ENCODE measurements at places on chromosomes 6 and 20.
A peak's percentile ranks its signal among the peaks of the same experiment; 100 is the strongest.

DNA sequence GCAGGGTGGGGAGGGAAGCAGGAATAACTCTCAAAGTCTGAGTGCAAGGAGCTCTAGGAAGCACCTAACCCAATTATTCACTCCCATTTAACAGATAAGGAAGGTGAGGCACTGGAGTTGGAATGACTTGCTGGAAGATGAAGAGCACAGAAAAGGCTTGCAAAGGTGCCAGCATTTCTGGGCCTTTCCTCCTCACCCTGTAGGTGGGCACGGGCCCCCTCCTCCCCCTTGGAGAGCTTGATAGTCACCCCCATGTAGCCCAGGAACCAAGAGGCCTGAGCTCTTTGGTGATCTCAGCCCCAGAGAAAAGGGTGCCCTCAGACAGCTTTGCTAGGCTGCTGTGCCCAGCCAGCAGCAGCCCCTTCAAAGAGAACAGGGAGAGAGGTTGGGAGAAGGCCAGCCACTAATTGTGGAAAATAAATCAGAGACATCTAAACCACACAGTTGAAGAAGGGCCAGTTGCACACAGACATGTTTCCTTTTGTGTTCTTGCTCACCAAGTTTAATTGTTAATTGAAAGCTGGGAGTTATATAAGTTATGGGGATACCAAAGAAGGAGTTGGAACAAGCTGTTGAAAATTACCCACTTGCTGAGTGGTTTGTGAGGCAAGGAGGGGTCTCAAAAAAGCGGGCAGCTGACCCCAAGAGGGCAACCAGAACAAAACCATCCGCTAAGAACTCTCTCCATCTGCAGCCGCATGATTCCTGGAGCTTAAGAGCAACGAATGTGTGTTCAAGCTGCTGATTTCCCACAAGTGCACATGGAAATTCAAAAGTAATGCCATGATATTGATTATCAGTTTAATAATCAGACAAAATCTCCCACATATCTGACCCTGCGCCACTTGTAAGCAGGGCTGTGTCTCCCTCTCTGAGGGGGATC is 77.0 kb downstream of the MRPL14 start:
- no peak for DNase-seq

- DNase-seq = no peak
Observed at GRCh38 chr6:157548635-157549467, 167.9 kb downstream of the ZDHHC14 start.

- no peak for DNase-seq
Observed at GRCh38 chr6:132446141-132446854, 45.0 kb upstream of the MOXD1 start.

DNA sequence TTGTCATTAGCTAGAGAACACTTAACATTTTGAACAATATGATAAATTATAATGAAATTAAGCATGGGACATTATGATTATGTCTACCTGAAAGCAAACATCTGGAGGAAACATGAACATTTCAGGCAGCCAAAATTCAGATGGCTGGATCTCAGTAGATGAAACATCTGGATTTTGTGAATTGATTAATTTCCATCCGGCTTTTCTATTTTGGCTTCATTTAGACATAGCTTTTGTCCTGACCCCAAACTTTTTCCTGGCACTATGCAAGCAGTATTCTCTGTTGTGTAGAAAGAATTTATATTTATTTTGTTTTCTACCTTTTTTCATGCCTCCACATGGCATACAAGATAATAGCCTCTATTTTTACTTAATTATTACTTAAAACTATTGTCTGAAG is 186.3 kb downstream of the OGFRL1 start:
- no peak for DNase-seq

GRCh38 chr20:1345030-1345755 is 16.3 kb upstream of the SDCBP2 start:
- no peak for DNase-seq

- no peak for DNase-seq
Observed at GRCh38 chr20:821731-822065, 11.8 kb upstream of the FAM110A start.

DNA sequence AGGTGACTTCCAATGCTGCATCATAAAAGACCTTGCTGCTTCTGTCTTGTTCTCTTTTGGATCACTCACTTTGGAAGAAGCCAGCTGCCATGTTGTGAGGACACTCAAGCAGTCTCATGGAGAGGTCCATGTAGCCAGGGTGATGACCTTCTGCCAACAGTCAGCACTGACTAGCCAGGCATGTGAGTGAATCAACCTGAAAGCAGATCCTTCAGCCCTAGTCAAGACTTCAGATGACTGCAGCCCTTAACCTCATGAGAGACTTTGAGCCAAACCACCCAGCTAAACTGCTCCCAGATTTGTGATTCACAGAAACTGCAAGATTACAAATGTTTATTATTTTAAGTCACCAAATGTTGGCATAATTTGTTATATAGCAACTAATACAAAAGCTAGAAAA is 86.0 kb upstream of the IYD start:
- DNase-seq = no peak

DNA sequence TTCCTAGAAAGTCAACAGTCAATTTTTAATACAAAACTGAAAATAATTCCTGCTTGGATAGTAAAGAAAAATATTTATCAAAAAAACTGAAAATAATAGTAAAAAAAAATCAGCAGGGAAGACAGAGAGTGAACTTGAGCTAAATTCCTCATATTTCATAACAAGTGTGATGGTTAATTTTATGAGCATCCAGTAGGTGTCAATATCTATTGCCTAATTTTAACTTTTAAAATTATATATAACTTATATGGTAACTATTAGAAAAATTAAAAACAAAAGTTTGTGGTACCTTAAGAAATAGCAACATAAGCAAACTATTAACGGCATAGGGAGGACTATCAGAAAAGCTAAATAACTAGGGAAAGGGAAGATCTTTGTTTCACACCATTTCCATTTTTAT is 2.1 kb downstream of the EPM2A start:
- no peak for DNase-seq

DNA sequence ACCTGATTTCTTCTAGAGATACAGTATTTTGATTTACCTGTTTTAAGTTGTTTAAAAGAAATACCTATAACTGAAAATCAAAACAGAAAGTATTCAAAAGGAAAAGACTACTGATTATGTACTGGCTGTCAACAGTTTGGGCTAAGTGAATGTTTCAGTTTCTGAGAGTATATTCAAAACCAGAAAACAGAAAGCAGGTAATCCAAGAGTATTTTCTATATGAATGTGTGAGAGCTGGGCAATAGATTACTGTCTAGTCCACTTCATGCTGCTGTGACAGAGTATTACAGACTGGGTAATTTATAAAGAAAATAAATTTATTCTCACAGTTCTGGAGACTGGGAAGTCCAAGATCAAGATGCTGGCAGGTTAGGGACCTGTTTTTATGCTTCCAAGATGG is 261.0 kb downstream of the ARHGAP18 start:
- no peak for DNase-seq

DNA sequence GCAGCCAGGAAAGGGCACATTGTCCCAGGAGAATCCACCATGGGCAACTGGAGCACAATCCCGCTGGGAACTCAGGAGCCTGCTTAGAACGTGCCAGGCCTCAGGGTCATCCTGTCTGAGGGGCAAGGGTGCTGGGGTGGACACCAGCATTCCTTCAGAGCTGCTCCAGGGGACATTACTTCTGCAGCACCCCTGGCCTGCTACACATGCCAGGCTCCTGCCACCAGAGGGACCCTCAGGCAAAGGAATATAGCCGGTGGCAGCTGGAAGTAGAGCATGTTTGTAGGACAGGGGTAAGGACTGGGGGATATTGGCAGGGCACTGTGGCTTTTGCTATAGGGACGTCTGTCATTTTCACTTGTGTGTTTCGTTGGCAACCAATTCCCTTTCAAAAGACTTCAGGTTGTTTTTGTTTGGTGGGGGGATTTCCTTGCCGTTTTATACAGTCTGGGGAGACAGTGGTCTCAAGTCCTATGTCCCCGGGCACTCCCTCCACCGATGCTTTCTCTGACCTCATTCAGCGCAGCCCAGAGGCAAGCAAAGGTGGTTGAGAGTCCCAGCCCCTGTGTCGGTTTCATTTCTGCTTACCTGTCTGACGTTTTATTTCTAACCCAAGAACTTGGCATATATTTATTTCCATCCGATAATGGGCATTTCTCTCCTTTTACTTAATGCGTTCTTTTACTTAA is 130.8 kb downstream of the JPH2 start:
- DNase-seq = no peak

- DNase-seq = no peak
Observed at GRCh38 chr6:8557014-8557748, 121.8 kb upstream of the SLC35B3 start.

GRCh38 chr6:157135691-157136090 is 187.6 kb downstream of the TMEM242 start:
- no peak for DNase-seq

DNA sequence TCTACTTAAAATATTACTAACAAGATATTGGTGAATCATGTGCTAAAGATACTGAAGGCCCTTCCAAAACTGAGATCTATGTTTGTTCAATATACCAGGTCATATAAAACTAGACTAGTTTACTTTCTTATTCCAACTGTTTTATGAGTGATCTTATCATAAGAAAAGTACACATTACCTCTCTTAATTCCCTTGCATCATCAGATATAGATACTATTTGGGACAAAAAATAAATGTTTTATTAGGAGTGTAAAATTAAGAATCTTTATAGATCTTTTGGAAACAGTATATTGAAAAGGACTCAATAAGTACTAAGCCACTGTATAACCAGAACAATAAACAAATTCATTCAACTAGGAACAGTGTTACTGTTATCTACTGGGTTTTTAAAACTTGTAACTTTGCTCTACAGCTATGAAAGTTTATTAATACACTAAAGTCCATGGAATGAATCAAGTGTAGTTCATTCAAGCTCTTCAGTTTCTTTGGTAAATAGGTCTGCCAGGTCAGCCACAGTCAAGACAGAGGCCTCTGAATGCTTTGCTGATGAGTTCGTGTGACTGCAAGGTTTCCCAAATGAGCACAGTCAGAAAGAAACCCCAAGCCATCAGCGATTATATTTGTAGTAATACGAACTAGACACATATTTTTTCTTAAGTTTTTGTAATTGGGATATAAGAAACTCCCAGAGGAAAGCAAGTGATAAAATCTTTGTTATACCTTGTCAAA is 71.8 kb upstream of the FBXO30 start:
- DNase-seq = no peak

DNA sequence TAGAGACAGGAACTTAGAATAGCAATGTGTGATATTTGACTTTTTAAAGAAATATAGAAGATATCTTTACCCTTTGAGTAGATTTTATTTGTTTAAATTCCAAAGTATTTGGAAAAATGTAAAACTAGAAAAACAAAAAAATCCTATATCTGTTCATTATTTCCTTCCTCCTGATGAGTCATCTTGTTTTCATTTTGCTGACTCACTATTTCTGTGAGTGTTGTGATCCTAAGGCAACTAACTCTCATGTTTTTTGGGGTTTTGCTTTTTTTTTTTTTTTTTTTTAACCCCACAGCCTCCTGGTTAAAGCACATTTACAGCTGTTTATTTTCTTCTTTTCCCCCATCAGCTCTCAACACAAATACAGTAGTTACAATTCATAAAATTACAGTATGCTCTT is 37.8 kb upstream of the THEMIS start:
- peak; percentile 34 for DNase-seq

DNA sequence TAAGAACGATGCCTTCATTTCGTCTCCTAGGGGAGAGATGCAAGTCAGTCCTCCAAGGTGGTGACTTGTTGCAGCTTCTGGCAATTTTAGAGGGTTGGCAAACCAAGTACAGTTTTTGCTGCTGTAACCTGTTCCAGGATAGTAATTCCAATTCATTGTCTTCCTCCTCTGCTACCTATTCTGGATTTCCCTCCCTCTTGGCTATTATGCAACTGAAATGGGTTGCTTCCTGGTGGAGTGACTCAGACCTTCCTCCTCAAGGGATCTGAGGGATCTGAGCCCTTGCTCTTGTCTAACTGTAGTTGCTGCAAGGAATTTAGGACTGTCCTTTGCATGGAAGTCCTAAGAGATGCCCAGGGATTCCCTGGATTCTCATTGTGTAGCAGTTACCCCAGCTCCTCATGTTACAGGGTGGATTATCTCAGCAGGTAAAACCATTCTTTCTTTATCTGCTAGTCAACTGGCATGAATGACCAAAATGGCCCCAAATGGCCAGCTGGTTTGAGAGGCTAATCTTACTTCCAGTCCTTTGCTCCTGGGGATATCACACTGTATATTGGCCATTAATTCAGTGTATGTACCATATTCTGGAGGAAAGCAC is 17.6 kb upstream of the ELMO2 start:
- DNase-seq = no peak

DNA sequence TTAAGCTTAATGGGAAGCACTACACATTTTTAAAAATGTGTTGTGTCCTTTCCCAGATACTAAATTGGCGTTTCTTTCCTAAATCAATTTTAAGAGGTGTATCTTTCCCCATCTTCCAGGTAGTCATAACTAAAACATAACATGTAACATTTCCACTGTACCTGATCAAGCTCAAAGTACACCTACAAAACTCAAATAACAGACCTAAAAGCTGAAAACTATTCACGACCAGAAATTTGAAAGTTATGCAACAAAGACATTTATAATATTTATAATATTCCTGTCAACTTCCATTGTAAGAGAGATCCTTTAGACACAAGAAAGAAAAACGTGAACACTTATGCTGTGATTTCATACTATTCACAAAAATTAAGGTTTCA is 3.5 kb downstream of the STAU1 start:
- DNase-seq = no peak

- DNase-seq = no peak
Observed at GRCh38 chr20:21109144-21109543, 3.0 kb upstream of the LINC00237 start.

DNA sequence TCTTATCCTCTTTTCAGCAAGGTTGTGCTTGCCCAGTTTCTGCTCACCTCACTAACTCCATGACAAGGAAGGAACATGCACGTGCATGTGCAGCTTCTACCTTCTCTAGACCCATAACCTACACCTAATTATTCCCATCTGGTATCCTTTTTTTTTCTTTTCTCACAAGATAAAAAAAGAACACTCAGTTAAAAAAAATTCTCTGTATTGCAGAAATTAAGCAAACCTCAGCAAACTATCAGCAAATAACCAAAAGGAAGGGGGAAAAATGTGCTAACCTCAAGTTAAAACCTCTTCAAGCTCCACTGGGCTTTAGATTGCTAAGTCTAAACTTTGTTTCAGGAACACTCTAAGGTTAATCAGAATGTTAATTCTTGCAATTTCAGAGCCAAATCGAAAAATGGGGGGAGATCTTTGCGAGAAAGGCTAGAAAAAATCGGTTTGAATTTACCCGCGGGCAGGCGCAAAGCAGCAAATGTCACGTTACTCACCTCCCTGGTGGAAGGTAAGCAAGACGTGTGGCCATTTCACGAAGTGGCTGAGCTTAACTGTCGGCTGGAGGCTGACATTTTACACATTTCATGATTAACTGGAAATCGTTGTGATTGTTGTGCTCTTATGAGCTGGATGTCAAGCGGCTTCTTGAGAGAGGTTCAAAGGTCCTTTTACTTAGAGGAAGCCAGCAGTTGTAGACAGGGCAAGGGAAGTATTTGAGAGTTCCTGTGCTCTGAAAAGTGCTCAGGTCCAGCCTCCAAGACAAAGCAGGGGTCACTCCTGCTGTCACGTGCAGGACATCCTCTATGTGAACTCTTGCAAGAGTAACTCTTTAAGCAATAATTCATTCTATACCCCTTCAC is 19.1 kb downstream of the TFAP2B start:
- DNase-seq = no peak

- no peak for DNase-seq
Observed at GRCh38 chr20:40471261-40471629, 217.8 kb downstream of the MAFB start.

GRCh38 chr20:17406051-17406590 is 125.1 kb downstream of the BFSP1 start:
- no peak for DNase-seq

Data from RCC 7860 (cell line).